ENCODE measurements at places on chromosomes 3 and 15. TPM values are rescaled to one million over a fixed set of nuclear protein-coding genes. Genes with fewer than 3 reads are reported as not detected.

The RARRES1 gene
- polyA plus RNA-seq = 0.28 TPM

The CCR8 gene
- polyA plus RNA-seq = not detected

The CNTN4 gene
- not detected for polyA plus RNA-seq

The EPHA3 gene
- polyA plus RNA-seq = not detected

The SAMMSON gene
- polyA plus RNA-seq = not detected

The CLDN1 gene
- not detected for polyA plus RNA-seq

The SGO1 gene
- polyA plus RNA-seq = 8.3 TPM

The SLCO2A1 gene
- polyA plus RNA-seq = not detected

The CACNA1D gene
- not detected for polyA plus RNA-seq

The MUC13 gene
- polyA plus RNA-seq = not detected

The PTPN23 gene
- 5.0 TPM for polyA plus RNA-seq

The SLC15A2 gene
- 2.0 TPM for polyA plus RNA-seq

The TPM1 gene
- polyA plus RNA-seq = 5.4 TPM

The LARP6 gene
- not detected for polyA plus RNA-seq

The CNBP gene
- 790 TPM for polyA plus RNA-seq

The GPR149 gene
- polyA plus RNA-seq = not detected

The DAZL gene
- not detected for polyA plus RNA-seq

The TMEM212 gene
- not detected for polyA plus RNA-seq

The TLR9 gene
- polyA plus RNA-seq = 10.4 TPM

The ARPIN gene
- polyA plus RNA-seq = not detected

The CSPG5 gene
- polyA plus RNA-seq = 0.41 TPM

The GHSR gene
- not detected for polyA plus RNA-seq

The C3orf22 gene
- polyA plus RNA-seq = not detected

The LSG1 gene
- polyA plus RNA-seq = 35.5 TPM

The LDHAL6B gene
- polyA plus RNA-seq = not detected

The ARL14 gene
- polyA plus RNA-seq = 1.4 TPM

The UBP1 gene
- 9.3 TPM for polyA plus RNA-seq

The BDH1 gene
- polyA plus RNA-seq = 19.0 TPM

The CASR gene
- not detected for polyA plus RNA-seq

The LYZL4 gene
- polyA plus RNA-seq = not detected

The CHDH gene
- 0.45 TPM for polyA plus RNA-seq

The ZNF662 gene
- polyA plus RNA-seq = not detected

The C3orf18 gene
- polyA plus RNA-seq = 7.9 TPM
